ENCODE measurements at places on chromosomes 1 and 21. TPM values are rescaled to one million over a fixed set of nuclear protein-coding genes. Genes with fewer than 3 reads are reported as not detected.

The PER3 gene
- total RNA-seq: 24.0 TPM

The ADCY10 gene
- 0.97 TPM for total RNA-seq

- no peak for DNase-seq
Observed at GRCh38 chr1:218823291-218823900, 350.3 kb upstream of the LYPLAL1 start.

- DNase-seq: no peak
Observed at GRCh38 chr1:100292711-100293110, 26.7 kb downstream of the RTCA start.

GRCh38 chr1:186682736-186683135 lies 2.5 kb upstream of the PTGS2 start:
- DNase-seq: no peak

The KAZN gene
- 3.1 TPM for total RNA-seq

The GJA9 gene
- total RNA-seq: not detected

DNA sequence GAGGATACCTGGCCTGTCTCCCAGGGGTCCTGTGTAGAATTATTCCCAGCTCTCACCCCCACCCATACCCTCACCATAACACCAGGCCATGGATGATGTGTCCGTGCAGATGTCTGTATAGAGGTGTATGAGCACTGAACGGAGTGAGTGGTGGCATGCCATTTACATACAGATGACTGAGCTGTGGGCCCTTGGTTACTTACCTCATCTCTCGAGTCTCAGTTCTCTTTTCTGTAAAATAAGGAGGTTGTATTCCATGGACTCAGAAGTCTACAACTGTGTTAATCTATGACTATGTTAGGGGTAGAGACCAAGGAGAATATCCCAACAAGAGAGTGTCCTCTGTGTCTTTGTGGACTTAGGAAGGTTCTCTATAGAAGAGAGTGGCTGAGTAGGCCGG lies 65.6 kb upstream of the CD1D start:
- DNase-seq: no peak

- DNase-seq: no peak
Observed at GRCh38 chr1:119714583-119714982, 2.8 kb downstream of the PHGDH start.

DNA sequence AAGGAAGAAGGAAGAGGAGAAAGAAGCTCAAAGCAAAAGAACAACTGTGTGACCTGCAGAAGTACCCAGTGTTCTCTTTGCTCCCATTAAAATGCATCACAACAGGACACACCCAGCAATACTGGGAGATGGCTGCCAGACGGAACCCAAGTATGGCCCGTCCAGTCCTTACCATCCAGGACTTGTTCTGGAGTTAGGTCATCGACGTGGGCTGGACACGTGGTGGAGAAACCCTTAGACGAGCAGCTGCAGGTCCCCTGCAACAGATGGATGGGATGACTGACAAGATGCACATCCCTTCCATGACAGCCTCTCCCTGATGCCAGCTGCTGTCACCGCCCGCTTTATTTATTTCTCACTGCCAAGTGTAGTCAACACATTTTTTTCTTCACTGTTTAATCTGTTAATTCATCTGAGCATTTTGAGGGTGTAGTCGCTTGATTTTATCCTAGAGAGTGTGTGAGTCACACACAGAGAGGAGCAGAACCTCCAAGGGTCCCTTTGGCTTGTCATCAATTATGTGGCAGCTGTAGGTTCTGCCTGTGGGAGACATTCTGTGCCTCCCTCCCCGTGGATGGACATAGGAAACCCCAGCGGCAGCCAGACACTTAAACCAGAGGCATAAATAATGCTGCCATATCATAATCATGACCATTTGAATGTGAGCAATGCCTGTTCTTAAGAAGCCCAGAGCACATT lies 80.9 kb downstream of the ABCA4 start:
- no peak for DNase-seq

The WNT3A gene
- total RNA-seq: not detected

DNA sequence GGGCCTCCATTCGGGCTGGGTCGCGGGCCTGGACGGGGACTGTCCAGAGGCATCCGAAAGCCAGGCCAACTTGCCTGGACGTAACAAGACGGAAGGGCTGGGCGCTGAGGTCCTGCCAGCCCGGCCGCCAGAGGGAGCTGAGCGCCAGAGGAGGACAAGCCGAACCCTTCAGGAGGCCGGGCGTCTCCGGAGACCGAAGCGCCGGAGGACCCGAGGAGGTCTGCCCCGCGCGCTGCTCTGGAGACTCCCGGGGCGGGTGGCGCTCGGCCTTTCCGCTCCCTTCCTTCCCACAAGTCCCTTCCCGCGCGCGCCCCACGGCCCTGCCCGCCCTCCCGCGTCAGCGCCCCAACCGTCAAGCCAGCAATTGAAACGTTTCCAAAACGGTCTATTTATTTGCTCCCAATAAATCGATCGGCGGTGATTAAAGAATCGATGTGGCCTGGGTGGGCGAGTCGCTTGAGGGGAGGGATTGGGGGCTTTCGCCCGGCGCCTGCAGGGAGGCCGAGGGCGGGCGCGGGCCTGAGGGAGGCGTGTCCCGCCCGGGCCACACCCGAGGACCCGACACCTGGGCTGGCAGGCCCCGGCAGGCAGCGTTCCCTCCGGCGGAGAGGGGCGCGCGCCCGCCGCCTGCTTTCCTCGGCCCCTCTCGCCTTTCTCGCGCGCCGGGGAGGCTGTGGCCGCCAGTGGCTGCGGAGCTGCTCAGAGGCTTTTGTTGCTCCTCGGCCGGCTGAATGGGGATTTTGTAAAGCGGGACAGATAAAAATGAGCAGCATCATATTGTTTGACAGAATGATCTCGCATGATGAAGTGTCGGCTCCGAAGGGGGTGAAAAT lies 5.2 kb upstream of the FOXD3 start:
- DNase-seq: peak; percentile 84

GRCh38 chr1:107056426-107057196 lies at the start of gene PRMT6:
PRMT6 (plus strand) TSS chr1:107056674; CDS start chr1:107056716, 42 bp downstream.
- DNase-seq: peak; percentile 89

GRCh38 chr1:234539666-234540403 lies 60.9 kb upstream of the TARBP1 start:
- no peak for DNase-seq

DNA sequence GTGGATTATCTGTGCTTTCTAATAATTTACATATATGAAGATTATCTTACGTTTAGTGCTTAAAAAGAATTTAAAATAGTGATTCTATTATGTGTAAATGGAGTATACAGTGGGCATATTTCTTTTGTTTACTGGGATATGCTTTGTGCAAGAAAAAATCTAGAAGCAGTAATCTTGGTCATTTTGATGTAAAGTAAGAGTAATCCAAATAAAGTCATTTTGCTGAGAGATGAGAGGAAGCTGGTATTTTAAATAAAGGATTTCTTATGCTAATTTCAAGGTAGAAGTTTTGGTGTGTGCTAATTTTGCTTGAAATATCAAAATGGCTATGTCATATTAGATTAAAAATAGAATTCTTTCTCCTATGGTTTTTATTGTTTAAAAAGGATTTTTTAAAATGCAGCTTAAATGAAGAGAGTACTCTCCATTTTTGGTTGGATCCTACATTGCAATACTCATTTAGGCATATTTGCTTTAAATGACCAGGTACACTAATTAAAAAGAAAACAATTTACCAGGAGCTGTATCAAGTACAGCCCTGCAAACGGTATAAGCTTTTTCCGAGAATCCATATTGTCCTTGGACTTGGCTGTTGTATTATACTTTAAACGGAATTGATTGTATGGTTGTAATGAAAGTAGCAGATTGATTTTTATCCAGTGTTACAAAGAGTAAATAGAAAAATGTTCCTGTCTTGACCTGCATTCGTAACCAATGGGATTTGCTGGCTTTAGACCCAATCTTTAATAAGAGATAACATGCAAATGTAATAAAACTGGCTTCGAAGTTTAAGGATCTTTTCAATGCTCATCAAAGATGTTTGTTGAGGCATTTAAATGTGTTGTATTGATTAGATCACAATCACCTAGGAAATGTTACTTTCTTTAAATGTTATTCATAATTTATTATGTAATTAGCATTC lies 574.7 kb downstream of the USP25 start:
- no peak for DNase-seq

- no peak for DNase-seq
Observed at GRCh38 chr1:112268408-112268807, 127.6 kb upstream of the CTTNBP2NL start.

DNA sequence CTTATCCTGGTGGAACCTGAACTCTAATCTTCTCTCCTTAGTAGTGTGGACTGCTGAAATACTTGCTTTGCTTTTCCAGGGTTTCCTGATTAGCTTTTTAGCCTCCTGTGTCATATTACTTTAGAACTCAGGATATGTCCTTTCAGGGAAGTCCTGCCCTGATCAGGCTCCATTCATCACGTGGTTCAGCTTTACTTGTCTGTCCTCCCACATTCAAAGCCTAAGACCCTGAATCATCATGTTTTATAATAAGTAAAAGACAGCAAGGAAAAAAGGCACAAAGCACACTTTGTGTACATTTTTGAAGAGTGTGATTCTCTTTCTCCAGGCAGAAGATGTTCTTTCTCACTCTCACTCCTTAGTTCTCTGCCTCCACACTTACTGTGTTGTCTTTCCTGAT lies 70.6 kb downstream of the PATJ start:
- DNase-seq: no peak

GRCh38 chr1:209513226-209513625 lies 70.3 kb upstream of the CAMK1G start:
- no peak for DNase-seq

The SLC35F3 gene
- total RNA-seq: not detected

DNA sequence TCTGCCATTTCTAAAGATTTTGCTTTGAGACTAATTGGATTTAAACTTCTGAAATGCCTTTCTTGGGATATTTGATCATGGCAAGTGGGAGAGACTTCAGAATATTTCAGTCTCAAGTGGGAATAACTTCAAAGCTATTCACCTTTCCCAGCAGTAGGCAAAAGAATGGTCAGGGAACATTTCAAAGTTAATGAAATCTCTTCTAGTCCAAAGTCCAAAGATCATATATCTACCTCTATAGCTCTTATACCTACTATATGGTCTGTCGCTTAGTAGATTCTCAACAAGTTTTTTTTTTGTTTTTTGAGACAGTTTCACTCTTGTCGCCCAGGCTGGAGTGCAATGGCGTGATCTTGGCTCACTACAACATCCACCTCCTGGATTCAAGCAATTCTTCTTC lies 44.5 kb upstream of the PIGC start:
- no peak for DNase-seq

DNA sequence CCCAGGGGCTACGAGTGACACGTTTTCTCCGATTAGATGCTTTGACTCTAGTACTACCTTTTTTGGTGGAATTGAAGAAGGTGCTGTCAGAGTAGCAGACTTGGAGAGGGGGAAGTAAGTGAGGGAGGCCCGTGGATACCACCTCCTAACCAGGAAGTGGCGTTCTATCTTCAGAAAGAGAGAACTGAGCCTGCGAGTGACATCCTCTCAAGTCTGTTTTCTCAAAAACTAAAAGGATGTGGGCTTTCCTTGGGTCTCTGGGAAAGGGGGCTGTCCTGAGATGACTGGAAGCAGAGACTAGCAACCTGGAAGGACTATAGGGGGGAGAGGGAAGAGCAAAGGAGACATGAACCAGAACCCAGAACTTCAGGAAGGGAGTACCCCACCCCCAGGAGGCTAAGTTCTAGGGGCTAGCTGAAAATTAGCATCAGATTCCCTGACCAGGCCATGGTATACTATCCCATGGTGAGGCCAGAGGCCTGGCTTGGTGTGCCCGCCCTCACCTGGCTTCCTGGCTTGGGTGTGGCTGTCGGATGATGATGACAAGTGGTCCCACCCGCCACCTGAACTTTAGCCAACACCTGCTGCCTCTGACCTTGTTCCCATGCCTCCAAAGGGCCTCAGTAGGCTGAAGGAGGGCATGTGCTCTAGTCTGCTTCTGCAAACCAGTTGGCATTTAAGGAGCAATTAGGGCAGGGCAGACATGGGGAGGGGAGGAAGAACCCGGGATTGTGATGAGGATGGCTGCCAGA lies 49.1 kb downstream of the ATP2B4 start:
- no peak for DNase-seq

GRCh38 chr1:90522432-90522831 lies 194.7 kb downstream of the BARHL2 start:
- no peak for DNase-seq

The SPRR2D gene
- total RNA-seq: not detected

GRCh38 chr1:203743091-203743571 lies 21.9 kb upstream of the LAX1 start:
- DNase-seq: no peak

- no peak for DNase-seq
Observed at GRCh38 chr1:192477630-192478029, 97.9 kb upstream of the RGS1 start.

The NUF2 gene
- 0.24 TPM for total RNA-seq

DNA sequence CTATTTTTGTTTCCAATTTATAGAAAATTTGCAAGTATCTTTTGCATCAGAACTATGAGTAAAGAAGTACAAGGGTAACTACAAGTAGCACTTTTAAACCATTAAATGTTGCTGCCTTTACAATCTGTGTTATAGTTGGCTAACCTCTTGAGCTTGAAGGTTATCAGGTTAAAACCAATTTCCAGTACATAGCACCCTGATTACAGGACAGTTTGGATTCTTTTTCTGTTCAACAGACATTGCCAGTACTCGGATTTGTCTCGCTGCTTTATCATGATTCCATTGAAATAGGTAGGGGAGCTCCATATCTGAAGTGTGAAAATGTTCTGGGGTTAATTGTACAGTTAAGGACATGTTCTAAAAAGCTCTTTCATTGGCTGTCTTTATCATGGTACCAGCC lies 40.0 kb downstream of the MIA3 start:
- DNase-seq: no peak

The MRAP gene
- not detected for total RNA-seq

The RNU1-2 gene
- total RNA-seq: 6,195 TPM

DNA sequence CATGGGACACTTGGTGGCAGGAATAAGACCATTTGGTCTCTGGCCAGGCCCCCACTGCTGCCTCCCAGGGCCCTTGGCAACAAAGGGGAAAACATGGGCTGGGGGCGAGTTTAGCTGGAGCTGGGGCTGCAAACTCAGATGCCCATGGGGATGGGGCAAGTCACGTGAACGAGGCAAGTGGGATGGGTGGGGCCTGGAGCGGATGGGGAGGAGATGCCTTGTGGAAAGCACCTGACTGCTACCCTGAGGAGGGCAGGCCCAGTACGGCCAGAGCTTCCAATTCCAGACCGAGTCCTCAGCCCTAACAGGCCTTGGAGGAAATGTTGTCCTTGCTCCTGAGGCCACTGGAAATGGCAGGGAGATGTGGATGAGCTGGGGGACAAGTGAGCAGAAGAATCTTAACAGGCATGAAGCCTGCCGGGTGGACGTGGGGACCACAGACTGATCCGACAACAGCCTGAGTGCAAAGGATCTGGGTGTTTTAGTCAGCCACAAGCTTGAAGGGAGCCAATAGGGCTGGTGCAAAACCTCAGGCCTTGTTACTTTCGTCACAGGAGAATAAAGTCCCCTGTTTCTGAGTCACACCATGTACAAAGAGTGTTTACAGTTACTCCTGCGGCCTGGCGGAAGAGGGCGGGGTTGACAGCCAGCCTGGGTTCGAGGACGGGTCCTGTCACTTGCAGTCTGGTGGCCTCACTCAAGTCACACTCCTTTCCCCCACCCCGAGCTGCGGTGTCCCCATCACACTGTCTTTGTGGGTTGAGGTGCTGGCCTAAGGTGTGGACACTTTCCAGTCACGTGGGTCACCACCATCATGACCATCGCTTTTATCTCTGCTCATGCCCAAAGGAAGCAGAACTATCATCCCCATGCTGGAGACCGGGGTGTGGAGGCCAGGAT lies 19.1 kb downstream of the RUNX3 start:
- no peak for DNase-seq

All from cardiac septum (tissue), 1 donor.